ENCODE measurements at places on chromosomes 11 and 22.

DNA sequence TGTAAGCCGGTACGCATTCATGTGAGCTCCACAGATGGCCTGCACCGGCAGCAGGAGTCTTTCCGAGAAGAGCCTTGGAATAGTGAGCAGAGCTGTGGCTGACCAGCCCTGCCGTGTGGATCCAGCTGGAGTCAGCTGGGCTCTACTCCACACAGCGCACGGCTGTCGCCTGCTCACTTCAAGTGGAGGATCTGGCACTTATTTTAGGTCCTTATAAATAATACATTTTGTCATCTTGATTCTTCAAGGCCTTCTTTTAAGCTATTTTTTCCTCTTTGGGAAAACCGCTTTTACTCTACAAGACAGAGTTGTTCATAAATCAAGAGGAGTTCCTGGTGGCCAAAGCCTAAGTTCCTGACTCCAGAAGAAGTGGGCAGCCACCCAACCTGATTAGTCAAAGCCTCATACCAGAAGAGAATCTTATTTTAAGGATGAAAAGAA lies 93.8 kb downstream of the KCNC1 start:
- no peak for DNase-seq
- no peak overlapping the region for H3K4me3 ChIP-seq
- no peaks in the 10 kb centered on the region for H3K27me3 ChIP-seq
- H3K27ac ChIP-seq: no peak overlapping the region
- H3K4me1 ChIP-seq: no peaks in the 10 kb centered on the region
- H3K36me3 ChIP-seq: no peaks in the 10 kb centered on the region

GRCh38 chr11:117735350-117735977 lies 61.6 kb downstream of the DSCAML1 start:
- H3K27ac ChIP-seq: no peak overlapping the region
- H3K27me3 ChIP-seq: peaks cover 6% of the 10 kb centered on the region
- H3K4me3 ChIP-seq: no peak overlapping the region
- no peaks in the 10 kb centered on the region for H3K36me3 ChIP-seq
- H3K4me1 ChIP-seq: no peaks in the 10 kb centered on the region
- no peak for DNase-seq

- no peak overlapping the region for H3K4me3 ChIP-seq
- H3K27me3 ChIP-seq: peaks cover 15% of the 10 kb centered on the region
- H3K27ac ChIP-seq: no peak overlapping the region
- no peaks in the 10 kb centered on the region for H3K36me3 ChIP-seq
- no peak for DNase-seq
- H3K4me1 ChIP-seq: peaks cover 5% of the 10 kb centered on the region
Observed at GRCh38 chr11:79013509-79013908, 427.3 kb downstream of the TENM4 start.

GRCh38 chr11:130871616-130872015 lies 44.7 kb downstream of the SNX19 start:
- H3K4me3 ChIP-seq: no peak overlapping the region
- H3K4me1 ChIP-seq: no peaks in the 10 kb centered on the region
- H3K36me3 ChIP-seq: peaks cover 49% of the 10 kb centered on the region
- no peaks in the 10 kb centered on the region for H3K27me3 ChIP-seq
- no peak overlapping the region for H3K27ac ChIP-seq

- H3K4me3 ChIP-seq: no peak overlapping the region
- H3K4me1 ChIP-seq: peaks cover 7% of the 10 kb centered on the region
- DNase-seq: no peak
- no peak overlapping the region for H3K27ac ChIP-seq
Observed at GRCh38 chr11:128891913-128892398, 800 bp downstream of the KCNJ5 start.

DNA sequence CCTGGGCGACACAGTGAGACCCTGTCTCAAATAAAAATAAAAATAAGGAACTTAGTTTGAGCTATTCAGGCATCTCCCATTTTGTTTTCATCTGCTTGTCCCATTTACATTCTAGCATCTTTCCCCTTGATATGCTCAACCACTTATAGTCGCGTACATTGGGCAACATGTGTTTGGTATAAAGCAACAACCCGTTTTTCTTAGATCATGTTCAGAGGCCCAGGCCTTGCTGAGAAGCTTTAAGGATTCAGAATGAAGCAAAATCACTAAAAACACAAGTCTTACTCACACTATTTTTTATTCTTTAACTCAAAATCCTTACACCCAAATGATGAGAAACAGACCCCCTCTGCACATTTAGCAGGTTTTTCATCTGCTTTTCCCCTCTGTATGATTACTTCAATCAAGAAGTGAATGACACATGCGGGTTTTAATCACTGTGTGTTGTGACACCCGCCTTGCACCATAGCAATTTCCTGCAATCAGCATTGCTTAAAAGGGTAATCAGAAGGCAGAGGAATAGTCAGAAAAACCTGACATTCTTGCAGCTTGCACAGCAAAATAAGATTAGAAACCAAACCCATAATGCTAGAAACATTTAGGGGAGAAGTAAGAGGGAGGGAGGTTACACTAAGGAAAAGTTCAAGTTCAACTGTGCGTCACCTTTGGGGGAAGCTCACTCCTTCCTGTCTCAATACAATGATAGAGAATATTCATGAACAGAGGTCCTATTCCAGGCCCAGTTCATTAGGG lies 25.9 kb downstream of the ALG9 start:
- no peak for DNase-seq
- peaks cover 5% of the 10 kb centered on the region for H3K4me1 ChIP-seq
- no peak overlapping the region for H3K27ac ChIP-seq
- H3K4me3 ChIP-seq: no peak overlapping the region
- H3K27me3 ChIP-seq: no peaks in the 10 kb centered on the region

- peaks cover 7% of the 10 kb centered on the region for H3K4me1 ChIP-seq
- H3K4me3 ChIP-seq: no peak overlapping the region
- H3K36me3 ChIP-seq: no peaks in the 10 kb centered on the region
- DNase-seq: no peak
- peaks cover under 1% of the 10 kb centered on the region for H3K27me3 ChIP-seq
Observed at GRCh38 chr11:74473382-74474173, 6.2 kb upstream of the KCNE3 start.

GRCh38 chr11:29962243-29962642 lies 54.6 kb downstream of the KCNA4 start:
- H3K4me3 ChIP-seq: no peak overlapping the region
- no peaks in the 10 kb centered on the region for H3K4me1 ChIP-seq
- no peaks in the 10 kb centered on the region for H3K27me3 ChIP-seq
- H3K27ac ChIP-seq: no peak overlapping the region
- H3K36me3 ChIP-seq: no peaks in the 10 kb centered on the region
- DNase-seq: no peak

DNA sequence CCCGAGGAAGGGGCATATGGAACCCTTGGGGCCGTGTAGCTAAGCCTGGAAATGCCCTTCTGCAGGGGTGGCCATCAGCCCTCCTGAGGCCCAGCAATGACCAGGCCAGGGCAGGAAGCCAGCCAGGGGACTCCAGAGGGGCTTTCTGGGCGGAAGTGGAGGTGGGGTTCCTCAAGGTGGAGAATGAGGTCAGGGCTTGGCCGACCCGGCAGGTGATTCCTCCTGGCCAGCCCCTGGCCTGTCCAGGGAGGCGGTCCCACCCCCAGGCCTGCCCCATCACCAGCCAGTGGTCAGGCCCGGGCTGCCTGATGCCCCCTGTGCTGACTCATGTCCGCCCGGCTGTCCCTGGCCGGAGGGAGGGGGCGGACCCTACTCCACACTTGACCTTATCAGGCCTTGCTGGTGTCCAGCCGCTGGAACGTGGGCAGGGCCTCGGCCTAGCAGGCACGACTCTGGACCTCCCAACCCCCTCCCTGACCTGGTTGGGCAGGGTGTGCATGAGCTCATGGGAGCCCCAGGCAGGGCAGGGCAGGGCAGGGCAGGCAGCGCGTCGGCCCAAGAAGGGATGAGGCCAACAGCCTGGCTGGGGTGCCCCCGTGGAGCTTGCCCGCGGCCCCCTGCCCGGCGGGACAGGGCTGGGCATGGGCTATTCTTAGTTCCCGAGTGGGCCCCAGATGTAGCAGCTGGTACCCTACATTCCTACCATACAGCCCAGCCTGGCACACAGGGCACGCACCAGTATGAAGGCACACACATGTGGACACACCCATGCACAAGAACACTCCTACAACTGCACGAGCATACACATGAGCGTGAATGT lies 35.9 kb downstream of the RPL3 start:
- no peaks in the 10 kb centered on the region for H3K4me1 ChIP-seq
- DNase-seq: no peak
- H3K36me3 ChIP-seq: no peaks in the 10 kb centered on the region
- peaks cover 3% of the 10 kb centered on the region for H3K27me3 ChIP-seq

DNA sequence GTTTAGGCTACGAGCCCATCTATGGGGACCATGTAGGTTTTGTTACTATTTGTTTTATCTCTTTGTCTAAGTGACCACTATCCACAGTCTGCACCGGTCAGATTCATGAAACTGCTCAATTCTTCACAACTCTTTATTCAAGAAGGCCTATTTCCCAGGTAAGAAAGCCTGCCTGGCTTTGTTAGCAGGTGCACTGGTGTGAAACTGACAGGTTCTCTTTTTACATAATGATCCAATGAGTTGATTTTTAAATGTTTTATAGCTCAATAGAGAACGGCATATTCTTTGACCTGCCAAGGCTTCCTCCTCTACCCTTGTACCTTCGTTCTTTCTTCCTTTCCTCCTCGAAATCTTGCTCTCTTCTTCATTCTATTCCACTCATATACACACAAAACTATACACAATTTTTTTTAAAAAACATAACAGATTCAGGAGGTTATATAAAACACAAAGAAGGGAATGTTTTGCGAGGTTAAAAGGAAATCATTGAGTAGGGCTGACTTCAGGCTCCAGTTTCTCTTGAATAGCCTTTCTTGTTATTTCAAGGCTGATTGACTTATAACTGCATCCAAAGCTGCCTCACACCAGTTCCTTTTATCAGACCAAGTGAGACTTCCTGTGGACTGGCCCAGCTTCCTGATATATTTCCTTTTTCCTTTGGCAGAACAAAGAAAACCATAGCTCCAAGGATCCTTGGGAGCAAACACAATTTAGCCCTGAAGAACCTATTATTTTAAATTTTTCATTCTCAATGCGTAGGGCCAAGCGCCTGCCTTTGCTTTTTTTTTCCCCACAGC lies 11.4 kb downstream of the FLI1 start:
- no peak for DNase-seq
- H3K27me3 ChIP-seq: no peaks in the 10 kb centered on the region
- no peak overlapping the region for H3K4me3 ChIP-seq
- peaks cover 78% of the 10 kb centered on the region for H3K4me1 ChIP-seq
- H3K27ac ChIP-seq: no peak overlapping the region

DNA sequence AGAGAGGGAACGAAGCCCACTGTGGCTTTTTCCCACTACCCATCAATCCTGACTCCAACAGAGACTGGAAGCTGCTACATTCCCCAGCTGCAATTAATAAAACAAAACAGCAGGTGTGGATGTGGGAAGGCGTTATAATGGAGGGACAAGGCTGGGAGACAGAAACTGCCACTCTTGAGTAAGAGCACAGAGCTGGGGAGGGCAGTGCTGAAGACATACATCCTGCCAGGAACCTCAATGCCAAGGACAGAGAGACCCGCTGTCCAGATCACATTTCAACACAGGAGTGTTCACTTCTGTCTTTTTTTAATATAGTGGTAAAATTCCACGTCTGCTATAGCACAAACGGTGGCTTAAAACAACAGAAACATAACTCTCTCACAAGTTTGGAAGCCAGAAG lies 94.5 kb downstream of the LARGE1 start:
- no peak overlapping the region for H3K4me3 ChIP-seq
- no peaks in the 10 kb centered on the region for H3K36me3 ChIP-seq
- no peaks in the 10 kb centered on the region for H3K4me1 ChIP-seq
- DNase-seq: no peak

- peaks cover 15% of the 10 kb centered on the region for H3K4me1 ChIP-seq
- H3K4me3 ChIP-seq: no peak overlapping the region
- no peak for DNase-seq
- H3K27me3 ChIP-seq: no peaks in the 10 kb centered on the region
- H3K36me3 ChIP-seq: peaks cover 42% of the 10 kb centered on the region
Observed at GRCh38 chr11:116893906-116894305, 56.5 kb upstream of the APOA1 start.

DNA sequence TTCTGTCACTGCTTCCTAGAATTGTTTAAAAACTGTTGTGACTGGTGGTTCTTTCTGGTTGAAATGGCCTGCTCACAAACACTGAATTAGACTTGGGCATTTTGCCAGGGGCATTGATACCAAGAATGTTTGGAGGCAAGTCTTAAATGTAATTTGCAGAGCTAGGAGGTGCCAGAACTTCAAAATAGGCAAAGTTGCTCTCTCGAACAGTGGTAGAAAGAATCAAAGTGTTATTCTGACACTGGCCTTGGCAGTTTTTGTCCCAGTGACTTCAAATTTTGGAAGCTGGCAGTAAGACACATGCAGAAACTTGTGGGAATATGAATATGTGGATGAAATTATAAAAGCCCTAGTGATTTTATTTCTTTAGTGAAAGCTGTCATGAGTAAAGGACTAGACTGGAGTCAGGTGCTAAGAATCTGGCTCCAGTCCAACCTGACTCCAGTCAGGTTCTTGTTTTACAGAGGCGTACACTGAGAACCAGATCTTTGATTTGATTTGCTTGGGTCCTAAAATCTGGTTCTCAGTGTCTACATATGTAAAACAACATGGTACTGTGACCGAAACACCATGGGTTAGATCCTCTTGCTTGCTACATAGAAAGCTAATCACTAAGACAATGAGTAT lies 20.9 kb downstream of the SVIP start:
- H3K4me3 ChIP-seq: no peak overlapping the region
- no peak overlapping the region for H3K27ac ChIP-seq
- H3K4me1 ChIP-seq: no peaks in the 10 kb centered on the region
- H3K27me3 ChIP-seq: no peaks in the 10 kb centered on the region
- no peak for DNase-seq

GRCh38 chr11:70319396-70320076 lies 49.0 kb downstream of the PPFIA1 start:
- peaks cover 2% of the 10 kb centered on the region for H3K4me1 ChIP-seq
- peaks cover 8% of the 10 kb centered on the region for H3K36me3 ChIP-seq
- no peak for DNase-seq

- H3K27ac ChIP-seq: no peak overlapping the region
- no peak for DNase-seq
- no peaks in the 10 kb centered on the region for H3K36me3 ChIP-seq
- H3K4me1 ChIP-seq: no peaks in the 10 kb centered on the region
- no peaks in the 10 kb centered on the region for H3K27me3 ChIP-seq
Observed at GRCh38 chr11:130523609-130524008, 75.2 kb downstream of the ADAMTS15 start.

GRCh38 chr11:75802913-75803820 lies 11.8 kb upstream of the UVRAG start:
- no peak overlapping the region for H3K4me3 ChIP-seq
- DNase-seq: peak; percentile 52
- no peaks in the 10 kb centered on the region for H3K36me3 ChIP-seq
- H3K27ac ChIP-seq: no peak overlapping the region
- peaks cover 4% of the 10 kb centered on the region for H3K27me3 ChIP-seq
- peaks cover 22% of the 10 kb centered on the region for H3K4me1 ChIP-seq

GRCh38 chr11:19772480-19772879 lies 59.8 kb downstream of the NAV2 start:
- DNase-seq: no peak
- peaks cover 30% of the 10 kb centered on the region for H3K27me3 ChIP-seq
- peaks cover 2% of the 10 kb centered on the region for H3K4me1 ChIP-seq
- H3K27ac ChIP-seq: no peak overlapping the region
- no peaks in the 10 kb centered on the region for H3K36me3 ChIP-seq
- no peak overlapping the region for H3K4me3 ChIP-seq

Data from activated T-helper 2 cell treated with anti-CD3 and anti-CD28 coated beads, Interferon-gamma antibody, Interleukin-2, Interleukin-4, amounts not matched to agents 10 μg/mL and 5 μg/mL and 100 μg/mL, durations not matched to agents 14 hours and 24 hours and 36 hours (primary cell).